Osteoblast (primary cell): ENCODE measurements at places on chromosomes 1 and 21. TPM values are rescaled to one million over a fixed set of nuclear protein-coding genes. Genes with fewer than 3 reads are reported as not detected.

C1orf167 gene
- total RNA-seq: under 0.01 TPM in 1 of 2 replicates, not detected in the other

FAM131C gene
- total RNA-seq: 0.36 TPM in 1 of 2 replicates, not detected in the other

SPRR4 gene
- total RNA-seq: not detected in 2 replicates

ATP6V1G3 gene
- 0.36 TPM in 1 of 2 replicates, not detected in the other for total RNA-seq

RORC gene
- not detected in 2 replicates for total RNA-seq

OR14A16 gene
- total RNA-seq: not detected in 2 replicates

HUNK gene
- total RNA-seq: under 0.01 TPM in 2 replicates

PRAMEF4 gene
- not detected in 2 replicates for total RNA-seq

TFF1 gene
- not detected in 2 replicates for total RNA-seq

LCE3D gene
- total RNA-seq: not detected in 2 replicates

KIAA1614 gene
- total RNA-seq: 11.8 and 12.7 TPM in 2 replicates

ZNF326 gene
- 10.9 and 15.3 TPM in 2 replicates for total RNA-seq

C1QTNF12 gene
- total RNA-seq: 0.36 and 0.59 TPM in 2 replicates

NHLH1 gene
- total RNA-seq: under 0.01 TPM in 1 of 2 replicates, not detected in the other

USF1 gene
- total RNA-seq: 45.7 and 47.4 TPM in 2 replicates

THEMIS2 gene
- 16.8 and 17.4 TPM in 2 replicates for total RNA-seq

TNFRSF14 gene
- 29.2 and 36.6 TPM in 2 replicates for total RNA-seq

STX12 gene
- 61.6 and 67.0 TPM in 2 replicates for total RNA-seq

LIN28A gene
- not detected in 2 replicates for total RNA-seq

RNU1-2 gene
- under 0.01 TPM in 1 of 2 replicates, not detected in the other for total RNA-seq

PLXNA2 gene
- 2.7 and 3.3 TPM in 2 replicates for total RNA-seq
